ENCODE measurements at places on chromosomes 7 and 10.

DNA sequence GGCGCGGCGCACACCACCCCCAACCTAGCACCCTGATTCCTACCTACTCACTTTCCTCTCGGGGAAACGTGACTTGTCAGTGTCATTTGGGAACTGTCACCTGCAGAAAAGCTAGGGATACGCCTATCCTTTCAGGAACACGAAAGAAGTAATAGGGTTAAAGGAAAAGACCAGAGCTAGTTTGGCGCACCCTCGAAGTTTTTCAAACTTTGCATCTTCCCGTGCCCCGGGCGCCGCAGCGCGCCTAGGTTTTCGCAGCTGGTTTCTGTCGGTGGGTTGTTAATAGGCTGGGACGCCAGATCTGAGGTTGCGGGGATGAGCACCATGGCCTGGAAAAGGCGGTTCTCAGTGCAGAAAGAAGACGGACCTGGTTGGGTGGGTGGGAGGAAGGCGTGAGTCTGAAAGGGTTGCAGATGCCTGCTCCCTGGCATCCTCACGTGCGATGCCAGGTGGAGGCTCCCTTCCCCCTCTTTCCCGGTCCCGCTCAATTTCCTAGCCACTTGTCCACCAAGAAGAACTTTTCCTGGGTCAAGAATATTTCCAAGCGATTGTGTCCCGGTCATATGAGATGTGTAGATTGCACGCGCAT is 568 bp upstream of the MEOX2 start:
- DNase-seq = no peak

GRCh38 chr10:8389630-8390029 is 335.1 kb downstream of the GATA3 start:
- no peak for DNase-seq

DNA sequence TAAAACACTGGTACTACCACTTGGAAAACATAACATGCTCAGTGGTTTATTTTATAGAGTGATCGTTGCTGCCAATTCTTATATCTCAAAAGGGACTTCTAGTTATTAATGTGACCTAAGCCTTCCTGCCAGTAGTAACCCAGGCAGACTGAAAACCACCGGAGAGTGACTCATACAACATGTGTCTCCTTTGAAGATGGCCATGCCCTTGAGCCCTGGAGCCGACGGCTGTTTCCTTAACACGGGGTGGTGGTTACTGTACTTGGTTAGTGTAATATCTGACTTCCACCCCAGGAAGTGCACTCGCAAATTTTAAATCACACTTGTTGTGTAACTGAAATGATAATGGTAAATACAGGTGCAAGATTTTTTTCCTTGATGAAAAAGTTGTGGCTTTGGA is 30.5 kb downstream of the JAKMIP3 start:
- peak; percentile 45 for DNase-seq

- no peak for DNase-seq
Measured at GRCh38 chr7:14201353-14201752, 211.9 kb upstream of the ETV1 start.

DNA sequence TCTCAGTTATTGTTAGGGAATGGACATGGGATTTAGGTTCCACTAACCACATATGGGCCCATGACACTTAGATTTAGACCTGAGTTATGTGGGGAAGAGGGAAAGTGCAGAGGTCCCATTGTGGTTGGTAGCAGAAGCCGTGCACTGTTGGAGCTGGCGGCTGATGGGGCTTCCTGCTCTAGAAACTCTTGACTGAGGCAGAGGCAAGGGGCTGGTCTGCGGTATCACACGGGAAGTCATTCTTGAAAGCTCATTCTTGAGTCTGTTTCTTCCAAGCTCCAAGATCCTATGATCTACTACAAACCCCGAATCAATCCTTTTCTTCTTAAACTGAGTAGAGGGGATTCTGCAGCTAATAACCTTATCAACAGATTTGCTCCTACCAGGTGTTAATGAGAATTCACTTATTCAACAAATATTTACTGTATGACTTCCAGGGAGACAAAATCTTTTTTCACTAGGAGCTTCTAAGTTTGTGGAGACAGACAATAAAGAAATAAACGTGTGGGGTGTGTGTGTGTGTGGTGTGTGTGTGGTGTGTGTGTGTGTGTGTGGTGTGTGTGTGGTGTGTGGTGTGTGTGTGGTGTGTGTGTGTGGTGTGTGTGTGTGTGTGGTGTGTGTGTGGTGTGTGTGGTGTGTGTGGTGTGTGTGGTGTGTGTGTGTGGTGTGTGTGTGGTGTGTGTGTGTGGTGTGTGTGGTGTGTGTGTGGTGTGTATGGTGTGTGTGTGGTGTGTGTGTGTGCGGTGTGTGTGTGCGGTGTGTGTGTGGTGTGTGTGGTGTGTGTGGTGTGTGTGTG is 57.1 kb downstream of the AOC1 start:
- no peak for DNase-seq
